NCI-H510A treated with DMSO at 0.1 percent for 48 hours (cell line): ENCODE measurements at places on chromosomes 2 and 18.
A peak's percentile ranks its signal among the peaks of the same experiment; 100 is the strongest.

DNA sequence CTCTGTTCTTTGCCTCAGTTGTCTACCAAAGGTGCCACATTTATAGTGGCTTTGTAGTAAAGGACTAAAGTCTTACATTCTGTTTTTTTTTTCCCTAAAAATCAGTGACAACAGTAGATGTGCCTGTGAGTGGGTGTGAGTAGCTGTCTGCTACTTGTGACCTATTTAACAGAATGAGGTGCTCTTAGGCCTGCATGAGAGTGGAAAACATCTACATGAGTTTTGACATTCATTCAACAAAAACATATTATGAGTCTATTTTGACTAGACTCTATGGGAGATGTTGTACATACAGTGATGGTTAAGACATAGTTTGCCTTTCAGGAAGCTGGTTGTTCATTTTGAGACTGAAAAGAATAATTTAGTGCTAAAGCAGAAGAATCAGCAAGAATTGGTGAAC, 36.7 kb downstream of the IL1R2 start:
- DNase-seq = no peak

- peak; percentile 67 for DNase-seq
Observed at GRCh38 chr2:112869258-112869842, 32.8 kb upstream of the IL1B start.

DNA sequence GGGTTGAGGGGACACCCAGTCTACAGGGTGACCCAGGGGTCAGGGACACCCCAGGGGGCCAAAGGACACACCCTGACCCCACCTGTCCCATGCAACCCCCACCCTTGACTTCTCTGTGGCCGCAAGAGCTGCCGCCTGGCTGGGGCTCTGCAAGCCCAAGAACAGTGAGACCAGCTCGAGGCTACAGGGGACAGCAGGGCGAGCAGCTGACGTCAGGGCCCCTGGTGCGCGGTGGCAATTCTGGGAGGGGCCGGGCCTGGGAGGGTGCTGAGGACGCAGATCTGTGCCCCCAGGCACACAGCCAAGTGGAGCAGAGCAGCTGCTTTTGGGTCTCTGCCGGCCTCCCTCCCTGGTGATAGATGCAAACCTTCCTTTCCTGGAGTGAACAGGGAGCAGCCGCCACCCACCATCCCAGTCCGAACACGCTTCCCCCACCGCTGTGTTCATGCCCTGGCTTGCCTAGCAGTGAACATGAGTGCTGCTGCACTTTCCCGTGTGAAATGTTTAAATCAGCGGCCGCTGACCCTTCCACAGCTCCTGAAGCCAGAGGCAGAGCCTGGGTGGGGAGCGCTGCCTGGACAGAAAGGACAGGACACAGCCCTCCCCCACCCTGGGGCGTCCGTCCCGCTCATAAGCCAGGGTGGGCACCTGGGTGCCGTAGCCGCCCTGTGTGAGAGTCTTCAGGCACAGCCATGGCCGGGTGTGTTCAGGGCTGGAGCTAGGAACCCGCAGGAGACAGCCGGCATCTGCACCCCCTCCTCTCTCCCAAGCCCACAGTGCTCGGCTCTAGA, 46.9 kb downstream of the SLC66A2 start:
- no peak for DNase-seq

DNA sequence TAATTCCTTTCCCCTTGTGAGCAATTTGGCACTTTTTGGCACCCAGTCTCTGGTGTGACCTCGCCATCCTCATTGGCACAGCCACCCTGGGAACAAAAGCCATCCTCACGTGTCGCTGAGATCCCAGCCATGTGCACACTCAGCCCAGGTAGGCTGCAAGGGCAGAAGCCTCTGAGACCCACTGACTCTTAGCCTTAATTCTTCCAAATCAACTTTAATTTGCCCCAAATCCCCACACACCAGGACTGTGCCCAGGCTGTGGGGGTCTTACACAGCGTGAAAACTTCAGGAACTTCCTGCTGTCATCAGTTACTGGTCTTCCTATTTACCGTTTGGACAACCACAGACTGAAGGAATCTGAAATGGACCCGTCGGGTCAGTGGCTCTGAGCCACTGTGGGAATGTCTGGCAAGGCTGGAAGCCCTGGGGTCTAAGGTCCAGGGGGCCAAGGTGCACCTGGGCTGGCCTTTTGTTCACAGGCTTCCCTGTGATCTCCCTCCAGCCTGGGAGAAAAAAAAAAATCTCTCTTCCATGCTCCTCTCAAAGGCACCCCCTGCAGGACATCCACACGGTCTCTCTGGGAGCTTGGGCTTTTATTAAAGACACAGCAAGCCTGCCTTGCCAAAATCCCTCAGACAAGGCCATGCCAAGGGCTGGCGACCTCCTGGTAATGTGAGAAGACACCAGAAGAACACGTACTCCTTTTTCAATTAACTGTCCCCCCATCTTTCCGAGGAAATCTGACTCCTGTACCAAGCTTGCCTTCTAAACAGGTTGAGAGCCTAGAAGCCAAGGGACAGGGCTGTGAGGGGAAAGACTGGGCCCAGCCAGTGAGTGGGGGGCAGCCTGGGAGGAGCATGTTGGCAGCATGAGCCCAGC, 42.1 kb upstream of the LAPTM4A start:
- DNase-seq = no peak

- DNase-seq = no peak
Observed at GRCh38 chr18:70126832-70127231, 78.7 kb downstream of the RTTN start.

GRCh38 chr18:46278481-46279465, 174.6 kb downstream of the HAUS1 start:
- no peak for DNase-seq
